Fibroblast of lung (primary cell): ENCODE measurements at places on chromosomes 6 and 20.

- DNase-seq = no peak
These were observed 163.2 kb upstream of the TSHZ2 start for GRCh38 chr20:52809003-52809402.

GRCh38 chr20:24770628-24771541, 178.2 kb upstream of the CST7 start:
- DNase-seq = no peak

GRCh38 chr20:19758133-19758500, at the start of gene RIN2:
TSS of gene RIN2 (plus strand) at chr20:19758258. CDS start at chr20:19889602, 131,344 bp downstream.
- no peak for DNase-seq

GRCh38 chr6:73832313-73832712, 136.3 kb downstream of the CD109 start:
- no peak for DNase-seq

GRCh38 chr6:1139155-1139890, 172.6 kb upstream of the FOXQ1 start:
- DNase-seq = no peak

DNA sequence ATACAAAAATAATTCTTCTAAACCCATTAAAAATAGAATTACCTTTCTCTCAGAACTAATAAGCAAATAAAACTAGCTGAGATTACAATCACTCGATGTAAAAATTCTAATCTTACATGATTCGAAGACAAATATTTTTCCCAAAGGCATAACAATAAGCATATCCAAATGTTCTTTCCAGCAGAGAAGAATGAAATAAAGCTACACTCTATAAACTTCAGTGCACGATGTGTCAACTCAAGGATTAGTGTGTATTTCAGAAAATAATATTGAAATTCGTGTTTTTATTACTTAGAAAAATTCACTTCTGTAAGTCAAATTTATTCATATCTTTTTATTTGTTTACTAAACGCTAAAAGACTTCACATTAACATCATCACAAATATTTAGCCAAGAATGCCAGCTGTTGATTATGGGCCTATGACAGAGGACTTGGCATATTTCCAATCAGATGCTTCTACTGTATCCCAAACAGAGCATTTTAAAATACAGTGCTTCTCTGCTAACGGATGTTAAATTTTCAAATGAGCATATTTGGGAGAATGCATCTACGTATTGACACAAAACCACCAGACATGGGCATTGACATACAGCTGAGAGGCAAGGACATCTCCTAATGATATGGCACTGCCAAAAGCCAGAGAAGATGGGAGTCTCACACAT, 54.7 kb upstream of the PDE7B start:
- peak; percentile 28 for DNase-seq

DNA sequence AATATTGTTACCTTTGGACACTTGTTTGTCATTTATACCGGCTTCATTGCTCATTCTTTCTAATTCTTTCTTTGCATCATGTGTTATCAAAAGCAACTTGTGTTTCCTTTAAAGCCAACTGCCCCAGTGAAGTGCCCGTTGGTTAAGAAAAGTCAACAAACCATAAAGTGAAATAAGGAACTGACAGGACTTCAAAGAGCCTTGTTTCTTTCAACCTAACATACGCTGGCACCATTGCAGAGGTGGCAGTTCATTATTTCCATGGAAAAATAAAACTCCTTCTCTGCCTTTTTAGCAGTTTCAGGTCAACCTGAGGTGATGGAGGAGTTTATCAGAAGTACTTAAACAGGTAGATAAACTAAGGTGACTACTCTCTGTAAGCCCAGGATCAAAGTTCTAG, 28.8 kb downstream of the FERMT1 start:
- no peak for DNase-seq

DNA sequence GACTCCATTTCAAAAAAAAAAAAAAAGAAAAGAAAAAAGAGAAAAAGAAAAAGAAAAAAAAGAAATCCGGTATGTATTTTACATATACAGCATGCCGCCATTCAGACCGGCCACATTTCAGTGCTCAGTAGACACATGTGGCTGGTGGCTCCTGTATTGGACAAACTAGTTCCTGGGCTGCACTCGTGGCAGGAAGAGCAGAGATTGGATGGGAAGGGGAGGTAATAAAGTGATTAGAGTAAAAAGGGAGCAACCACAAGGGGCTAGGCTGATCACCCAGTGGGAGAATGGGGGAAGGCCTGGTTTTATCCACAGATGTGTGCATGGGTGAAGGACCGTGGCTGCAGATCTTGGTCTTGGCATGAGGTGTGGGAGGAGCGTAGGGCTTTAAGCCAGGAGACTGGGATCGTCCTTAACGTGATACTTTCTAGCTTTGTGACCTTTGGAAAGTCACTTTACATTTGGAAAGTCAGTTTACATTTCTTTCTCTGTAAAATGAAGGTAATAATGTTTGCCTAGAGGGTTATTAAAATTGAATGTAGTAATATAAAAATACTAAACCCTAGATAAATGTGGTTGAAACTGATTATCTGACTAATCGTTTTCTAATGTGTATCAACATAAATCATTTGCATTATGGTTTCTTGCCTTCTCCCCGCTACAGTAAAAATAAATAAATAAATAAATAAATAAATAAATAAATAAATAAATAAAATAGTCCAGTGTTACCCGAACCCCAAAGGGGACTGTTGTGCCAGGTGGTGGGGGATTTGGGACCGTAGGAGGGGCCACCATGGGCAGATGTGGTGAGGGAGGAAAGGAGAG, 869 bp upstream of the TRIM15 start:
- no peak for DNase-seq

DNA sequence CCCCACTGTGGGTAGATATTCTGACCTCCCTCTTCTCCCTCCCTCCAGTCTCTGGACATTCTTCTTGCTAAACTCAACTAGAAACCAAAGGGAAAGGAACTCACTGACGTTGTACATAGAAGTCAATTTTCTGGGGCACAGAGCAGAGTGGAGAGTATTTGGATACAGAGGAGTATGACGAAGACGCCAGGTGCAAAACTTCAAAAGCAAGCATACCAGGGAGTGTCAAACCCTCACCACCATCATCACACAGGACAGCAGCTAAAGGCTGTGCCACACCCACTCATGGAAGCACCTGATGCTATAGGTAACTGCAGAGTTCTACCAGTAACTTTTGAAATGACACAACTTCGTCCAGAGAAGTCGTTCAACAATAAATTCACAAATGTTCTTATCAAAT, 64.8 kb downstream of the FYN start:
- DNase-seq = no peak

DNA sequence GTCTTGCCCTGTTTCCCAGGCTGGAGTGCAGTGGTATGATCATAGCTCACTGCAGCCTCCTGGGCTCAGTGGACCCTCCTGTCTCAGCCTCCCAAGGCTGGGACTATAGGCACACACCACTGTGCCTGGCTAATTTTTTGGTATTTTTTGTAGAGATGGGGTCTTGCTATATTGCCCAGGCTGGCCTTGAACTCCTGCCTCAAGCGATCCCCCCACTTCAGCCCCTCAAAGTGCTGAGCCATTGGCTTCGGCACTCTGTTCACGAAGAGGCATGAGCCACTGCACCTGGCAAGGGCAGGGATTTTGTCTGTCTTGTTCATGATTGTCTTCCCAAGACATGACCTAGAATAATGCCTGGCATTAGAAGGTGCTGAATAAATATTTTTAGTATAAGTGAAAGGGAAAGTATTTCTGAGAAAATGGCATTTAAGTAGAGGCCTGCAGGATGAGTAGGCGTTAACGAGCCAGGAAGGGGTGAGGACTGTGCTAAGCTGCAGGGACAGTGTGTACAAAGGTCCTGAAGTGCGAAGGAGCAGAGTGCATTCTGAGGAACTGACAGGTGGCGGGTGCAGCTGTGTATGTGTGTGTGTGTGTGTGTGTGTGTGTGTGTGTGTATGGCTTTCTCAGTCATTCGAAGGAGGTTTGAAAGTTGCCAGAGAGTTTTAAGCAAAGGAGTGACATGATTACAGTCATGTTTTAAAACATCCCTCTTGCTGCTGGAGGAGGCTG, 43.0 kb downstream of the VEGFA start:
- peak; percentile 65 for DNase-seq

- DNase-seq = peak; percentile 38
These were observed 125.1 kb downstream of the JARID2 start for GRCh38 chr6:15370733-15371671.

- no peak for DNase-seq
These were observed 22.4 kb upstream of the PBOV1 start for GRCh38 chr6:138240476-138241245.

- no peak for DNase-seq
These were observed 60.4 kb downstream of the ATXN1 start for GRCh38 chr6:16700916-16701234.

DNA sequence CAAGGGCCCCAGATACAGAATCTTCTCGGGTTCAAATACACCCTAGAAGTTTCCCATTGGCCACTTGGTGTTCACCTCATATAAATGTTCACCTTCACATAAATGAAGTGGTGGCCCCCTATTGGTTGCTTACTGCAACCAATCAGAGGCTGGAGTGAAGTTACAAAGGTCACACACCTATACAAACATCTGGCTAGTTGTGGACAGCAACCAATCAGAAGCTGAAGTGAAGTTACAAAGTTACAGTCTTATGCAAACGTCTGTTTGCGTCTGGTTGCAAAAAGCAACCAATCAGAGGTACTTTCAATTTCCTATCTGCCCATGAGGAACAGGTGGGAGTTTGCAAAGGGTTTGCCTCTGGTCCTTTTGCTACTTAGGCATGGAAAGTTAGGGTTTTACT, 206.5 kb upstream of the BMP2 start:
- no peak for DNase-seq

- DNase-seq = no peak
These were observed 75.1 kb upstream of the PTPRK start for GRCh38 chr6:128595544-128595943.

DNA sequence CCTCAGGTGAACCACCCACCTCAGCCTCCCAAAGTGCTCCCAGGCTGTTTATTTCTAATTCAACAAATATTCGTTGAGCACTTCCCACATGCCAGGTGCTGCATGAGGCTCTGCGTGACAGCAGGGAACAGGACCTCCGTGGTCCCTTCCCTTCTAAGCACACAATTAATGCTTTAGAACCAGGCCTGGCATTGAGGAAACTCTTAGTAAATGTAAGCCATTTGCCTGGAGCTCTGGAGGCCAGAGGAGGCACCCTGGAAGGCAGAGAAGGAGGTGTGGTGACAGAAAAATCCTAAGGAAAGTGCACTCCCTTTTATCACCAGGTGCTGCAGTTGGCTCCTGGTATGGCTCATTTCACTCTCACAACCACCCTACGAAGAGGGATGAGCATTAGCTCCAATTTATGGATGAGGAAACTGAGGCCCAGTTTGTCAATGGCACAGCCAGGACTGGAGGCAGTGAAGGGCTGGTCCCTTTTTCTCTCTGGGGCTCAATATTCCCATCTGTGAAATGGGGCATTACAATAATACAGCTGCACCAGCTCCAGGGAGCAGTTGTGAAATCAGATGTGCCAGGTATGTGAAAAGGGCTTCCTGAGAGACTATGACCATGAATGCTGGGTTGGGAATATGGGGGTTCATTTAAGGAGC, 8.1 kb upstream of the ID1 start:
- no peak for DNase-seq

- DNase-seq = no peak
These were observed 49.2 kb upstream of the CST5 start for GRCh38 chr20:23928788-23929187.

- no peak for DNase-seq
These were observed 9.6 kb upstream of the RHAG start for GRCh38 chr6:49646130-49646824.

- no peak for DNase-seq
These were observed 68.3 kb downstream of the BCAS1 start for GRCh38 chr20:54002056-54002575.

- peak; percentile 66 for DNase-seq
These were observed 36.3 kb upstream of the TGM2 start for GRCh38 chr20:38201356-38201755.

DNA sequence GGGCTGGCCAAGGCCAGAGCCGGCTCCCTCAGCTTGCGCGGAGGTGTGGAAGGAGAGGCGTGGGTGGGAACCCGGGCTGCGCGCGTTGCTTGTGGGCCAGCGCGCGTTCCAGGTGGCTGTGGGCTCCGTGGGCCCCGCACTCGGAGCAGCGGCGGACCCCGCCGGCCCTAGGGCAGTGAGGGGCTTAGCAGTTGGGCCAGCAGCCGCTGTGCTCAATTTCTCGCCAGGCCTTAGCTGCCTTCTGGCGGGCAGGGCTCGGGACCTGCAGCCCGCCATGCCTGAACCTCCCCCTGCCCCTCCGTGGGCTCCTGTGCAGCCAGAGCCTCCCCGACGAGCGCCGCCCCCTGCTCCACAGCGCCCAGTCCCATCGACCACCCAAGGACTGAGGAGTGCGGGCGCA, 108.4 kb downstream of the GMPR start:
- no peak for DNase-seq

DNA sequence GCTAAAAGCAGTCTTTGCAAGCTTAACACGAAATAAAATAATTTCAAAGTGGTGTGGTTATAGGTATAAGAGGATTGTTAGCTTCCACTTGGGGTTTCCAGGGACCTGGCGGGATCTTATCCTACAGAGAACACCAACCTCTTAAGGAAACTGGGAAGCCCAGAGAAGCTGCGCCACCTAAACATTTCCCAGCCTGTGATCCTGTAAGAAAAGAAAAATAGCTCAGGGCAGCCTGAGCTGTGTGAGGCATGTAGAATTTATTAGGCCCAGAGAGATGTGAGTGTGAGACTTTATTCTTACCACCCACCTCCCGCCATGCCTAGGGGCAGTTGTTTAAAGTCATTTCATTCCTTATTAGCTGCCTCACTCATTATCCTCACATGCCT, 54.1 kb downstream of the CCN2 start:
- DNase-seq = no peak

DNA sequence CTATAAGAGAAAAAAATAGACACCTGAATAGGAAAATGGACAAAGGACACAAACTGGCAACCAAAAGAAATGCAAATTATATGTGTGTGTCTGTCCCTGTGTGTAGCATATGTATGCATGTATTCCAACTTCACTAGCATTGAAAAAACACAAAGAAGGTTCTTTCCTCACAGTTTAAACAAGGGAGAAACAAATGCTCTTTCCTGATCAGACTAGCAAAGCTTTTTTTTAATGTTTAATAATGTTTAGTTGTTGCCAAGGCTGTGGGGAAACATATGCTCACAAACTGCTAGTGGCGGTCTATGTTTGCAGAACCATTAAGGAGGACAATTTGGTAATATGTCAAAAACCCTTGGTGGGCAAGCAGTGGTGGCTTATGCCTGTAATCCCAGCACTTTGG, 22.4 kb downstream of the SMLR1 start:
- DNase-seq = no peak

DNA sequence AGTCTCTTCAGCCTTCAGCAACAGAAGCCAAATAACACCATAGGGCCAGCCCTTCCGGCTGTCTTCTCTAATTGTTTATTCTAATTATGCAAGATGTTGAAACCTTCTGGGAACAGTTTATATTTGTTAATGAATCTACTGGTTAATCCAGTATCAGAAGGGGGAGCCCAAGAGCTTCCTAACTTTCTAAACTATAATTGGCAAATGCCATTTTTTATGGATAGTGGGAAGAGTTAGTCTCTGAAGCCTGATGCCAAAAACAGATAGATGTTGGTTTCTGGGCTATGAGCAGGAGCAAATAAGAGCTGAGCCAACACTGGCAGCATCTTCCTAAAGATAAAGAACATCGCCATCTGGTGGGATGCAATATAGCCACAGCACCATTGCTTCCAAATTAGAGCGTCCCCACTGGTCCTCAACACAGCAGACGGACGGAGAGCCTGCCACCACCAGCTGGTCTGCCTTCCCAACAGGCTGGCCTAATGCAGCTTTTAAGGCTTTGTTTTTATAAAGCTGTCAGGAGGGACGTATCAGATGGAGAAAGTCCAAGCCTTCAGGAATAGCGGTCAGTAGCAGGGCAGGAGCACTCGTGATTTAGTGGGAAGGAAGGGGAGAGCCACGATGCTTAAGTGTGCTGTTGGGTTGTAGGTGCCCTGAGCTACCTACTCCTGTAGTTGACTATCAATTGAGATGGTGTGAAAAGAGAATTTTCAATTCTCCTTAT, 118.8 kb downstream of the RALGAPA2 start:
- peak; percentile 89 for DNase-seq
